ENCODE measurements at places on chromosomes 5 and 9.

DNA sequence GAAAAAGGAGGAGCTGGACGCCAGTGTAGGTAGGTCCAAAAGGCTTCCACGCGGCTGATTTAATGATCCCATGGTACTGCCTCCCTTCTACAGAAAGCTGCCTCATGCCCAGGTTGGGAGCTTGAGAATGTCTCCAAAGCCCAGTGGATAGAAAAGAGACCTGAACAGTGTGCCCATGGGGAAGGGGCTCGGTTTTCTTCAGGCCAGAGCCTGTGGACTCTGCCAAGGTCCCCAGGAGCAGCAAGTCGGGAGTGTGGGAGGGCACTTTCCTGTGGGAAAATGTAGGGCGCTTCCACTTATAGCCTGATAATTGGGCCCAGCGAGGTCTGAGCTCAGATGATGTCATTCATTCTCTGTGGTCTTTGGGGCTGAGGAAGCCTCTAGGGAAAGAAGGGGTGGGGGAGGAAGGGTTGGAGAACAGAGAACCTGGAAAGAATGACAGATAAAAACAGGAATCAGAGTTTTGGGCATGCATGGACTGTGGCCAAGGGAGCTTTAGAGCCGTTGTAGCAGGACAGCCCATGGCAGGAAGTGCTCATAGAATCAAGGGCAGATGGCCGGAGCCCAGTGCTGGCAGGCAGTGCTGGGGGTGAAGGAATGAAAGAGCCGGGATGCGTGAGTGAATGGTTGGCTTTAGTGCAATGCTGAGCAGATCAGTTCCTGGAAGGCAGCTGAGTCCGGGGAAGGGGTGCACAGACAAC lies 42.5 kb upstream of the SH3PXD2B start:
- H3K36me3 ChIP-seq: peaks cover 4% of the 10 kb centered on the region
- no peak for DNase-seq
- H3K4me3 ChIP-seq: no peak overlapping the region
- H3K4me1 ChIP-seq: peaks cover 37% of the 10 kb centered on the region
- H3K27me3 ChIP-seq: peaks cover 38% of the 10 kb centered on the region

DNA sequence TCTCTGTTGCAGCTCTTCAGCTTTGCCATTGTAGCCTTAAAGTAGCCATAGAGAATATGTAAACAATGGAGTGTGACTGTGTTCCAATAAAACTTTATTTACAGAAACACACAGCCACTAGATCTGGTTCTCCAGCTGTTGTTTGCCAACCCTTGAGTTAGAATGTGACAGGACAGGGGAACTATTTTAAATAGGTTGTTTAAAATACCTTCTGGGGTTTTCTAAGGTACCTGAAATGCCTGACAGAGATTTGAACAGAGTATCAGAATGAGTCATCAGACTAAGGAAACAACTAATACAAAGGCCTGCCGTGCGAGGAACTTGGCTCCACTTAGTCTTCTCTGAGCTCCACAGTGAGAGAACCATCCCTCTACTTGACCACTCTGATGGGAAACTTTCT lies 85.4 kb downstream of the HSD17B4 start:
- no peak for DNase-seq
- no peaks in the 10 kb centered on the region for H3K27me3 ChIP-seq
- H3K36me3 ChIP-seq: peaks cover 59% of the 10 kb centered on the region
- no peak overlapping the region for H3K27ac ChIP-seq

GRCh38 chr5:117759849-117760499 lies 1185.4 kb upstream of the SEMA6A start:
- no peaks in the 10 kb centered on the region for H3K36me3 ChIP-seq
- H3K27me3 ChIP-seq: no peaks in the 10 kb centered on the region
- H3K27ac ChIP-seq: no peak overlapping the region

- H3K36me3 ChIP-seq: no peaks in the 10 kb centered on the region
- no peak overlapping the region for H3K4me3 ChIP-seq
- H3K4me1 ChIP-seq: peaks cover 32% of the 10 kb centered on the region
- no peak for DNase-seq
- peak overlapping the region; percentile 83 for H3K27ac ChIP-seq
Measured at GRCh38 chr9:130556396-130557076, 22.8 kb upstream of the FUBP3 start.

DNA sequence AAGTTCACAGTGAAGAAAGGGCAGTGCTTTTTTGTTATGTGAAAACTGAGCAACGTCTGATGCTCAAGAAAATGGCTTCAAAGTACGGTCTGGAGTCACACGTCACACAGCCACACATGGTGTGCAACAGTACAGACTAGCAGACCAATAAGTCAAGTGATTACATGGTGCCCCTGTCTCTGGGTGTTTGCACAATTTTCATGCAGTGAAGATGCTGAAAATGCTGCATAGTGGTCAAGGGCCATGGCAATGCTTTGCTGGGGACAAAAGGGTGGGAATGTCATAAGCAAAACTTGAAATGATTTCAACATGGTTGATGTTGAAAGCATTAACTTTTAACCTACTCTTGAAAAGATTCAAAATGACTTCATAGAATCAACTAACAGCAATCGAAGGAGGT lies 231.2 kb downstream of the EBF1 start:
- H3K36me3 ChIP-seq: no peaks in the 10 kb centered on the region
- H3K4me1 ChIP-seq: peaks cover 59% of the 10 kb centered on the region
- no peak overlapping the region for H3K4me3 ChIP-seq
- H3K27me3 ChIP-seq: no peaks in the 10 kb centered on the region
- no peak overlapping the region for H3K27ac ChIP-seq
- no peak for DNase-seq

DNA sequence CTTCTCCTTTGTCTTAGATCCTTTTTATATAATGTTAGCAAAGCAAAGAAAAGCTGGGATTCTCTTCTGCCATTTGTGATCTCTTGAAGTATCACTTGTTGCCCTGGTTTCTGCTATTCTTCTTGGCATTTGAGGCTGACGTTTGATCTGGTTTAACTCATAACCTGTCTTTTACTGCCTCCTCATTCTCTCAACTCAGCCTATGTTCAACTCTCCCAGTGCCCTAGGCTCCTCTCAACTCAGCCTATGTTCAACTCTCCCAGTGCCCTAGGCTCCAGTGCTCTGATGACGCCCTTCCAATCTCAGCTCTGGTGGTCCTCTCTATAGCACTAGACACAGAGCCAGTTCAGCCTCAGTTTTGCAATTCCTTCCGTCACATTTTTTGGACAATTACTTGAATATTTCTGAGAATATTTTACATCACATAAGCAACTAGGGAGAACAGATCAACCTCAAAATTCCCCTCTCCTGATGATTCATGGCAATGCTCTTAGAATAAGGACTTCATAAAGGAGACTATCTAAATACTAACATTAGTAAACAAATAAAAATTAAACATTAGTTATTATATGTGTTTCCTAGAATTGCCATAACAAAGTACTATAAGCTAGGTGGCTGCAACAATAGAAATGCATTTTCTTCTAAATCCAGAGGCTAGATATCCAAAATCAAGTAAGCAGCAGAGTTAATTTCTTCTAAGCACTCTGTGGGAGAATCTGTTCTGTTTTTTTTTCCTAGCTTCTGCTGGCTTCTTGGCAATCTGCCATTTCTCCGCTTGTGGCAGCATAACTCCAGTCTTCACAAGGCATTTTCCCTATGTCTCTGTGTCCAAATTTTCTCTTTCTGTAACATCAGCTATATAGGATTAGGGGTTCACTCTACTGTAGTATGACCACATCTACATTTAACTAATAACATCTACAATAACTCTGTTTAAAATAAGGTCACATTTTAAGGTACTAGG lies 662.1 kb upstream of the FTMT start:
- H3K4me3 ChIP-seq: no peak overlapping the region
- no peak overlapping the region for H3K27ac ChIP-seq
- no peak for DNase-seq
- H3K4me1 ChIP-seq: no peaks in the 10 kb centered on the region
- peaks cover 3% of the 10 kb centered on the region for H3K27me3 ChIP-seq
- no peaks in the 10 kb centered on the region for H3K36me3 ChIP-seq

GRCh38 chr5:123088031-123088805 lies 823 bp upstream of the PRDM6 start:
- H3K4me3 ChIP-seq: peak overlapping the region; percentile 85
- peaks cover 100% of the 10 kb centered on the region for H3K27me3 ChIP-seq
- peaks cover 76% of the 10 kb centered on the region for H3K4me1 ChIP-seq
- no peak overlapping the region for H3K27ac ChIP-seq
- DNase-seq: peak; percentile 51
- no peaks in the 10 kb centered on the region for H3K36me3 ChIP-seq

GRCh38 chr9:68941780-68942459 lies 72.0 kb downstream of the PRKACG start:
- peaks cover 11% of the 10 kb centered on the region for H3K4me1 ChIP-seq
- no peak overlapping the region for H3K27ac ChIP-seq
- peaks cover 3% of the 10 kb centered on the region for H3K27me3 ChIP-seq
- peaks cover 23% of the 10 kb centered on the region for H3K36me3 ChIP-seq
- DNase-seq: no peak

- H3K4me3 ChIP-seq: no peak overlapping the region
- no peaks in the 10 kb centered on the region for H3K36me3 ChIP-seq
- no peak for DNase-seq
- H3K4me1 ChIP-seq: peaks cover 47% of the 10 kb centered on the region
- H3K27me3 ChIP-seq: peaks cover 11% of the 10 kb centered on the region
Measured at GRCh38 chr9:114484854-114485443, 20.3 kb downstream of the WHRN start.

DNA sequence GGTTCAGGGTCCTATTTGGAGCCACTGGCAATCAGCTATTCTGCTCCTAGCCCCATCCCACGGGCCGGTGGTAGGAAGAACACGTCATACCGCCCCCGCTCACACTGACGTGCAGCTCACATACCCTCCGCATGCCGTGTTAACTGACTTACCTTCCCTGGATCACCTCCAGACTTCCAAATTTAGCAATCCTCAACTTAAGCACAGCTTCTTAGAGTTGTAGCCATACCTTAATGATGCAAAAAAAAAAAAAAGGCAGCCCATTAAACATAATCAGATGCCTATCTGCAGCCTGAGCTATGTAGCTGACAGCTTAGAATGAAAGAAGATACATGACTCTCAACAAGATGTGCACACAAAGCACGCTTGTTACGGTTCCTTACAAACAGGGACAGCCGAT lies 93.0 kb downstream of the IRX2 start:
- H3K27ac ChIP-seq: peak overlapping the region; percentile 75
- no peaks in the 10 kb centered on the region for H3K36me3 ChIP-seq
- peak overlapping the region; percentile 26 for H3K4me3 ChIP-seq

GRCh38 chr5:67066815-67067214 lies 129.8 kb downstream of the CD180 start:
- peaks cover 5% of the 10 kb centered on the region for H3K36me3 ChIP-seq
- H3K4me1 ChIP-seq: peaks cover 15% of the 10 kb centered on the region
- peaks cover 3% of the 10 kb centered on the region for H3K27me3 ChIP-seq
- H3K27ac ChIP-seq: no peak overlapping the region
- no peak for DNase-seq

DNA sequence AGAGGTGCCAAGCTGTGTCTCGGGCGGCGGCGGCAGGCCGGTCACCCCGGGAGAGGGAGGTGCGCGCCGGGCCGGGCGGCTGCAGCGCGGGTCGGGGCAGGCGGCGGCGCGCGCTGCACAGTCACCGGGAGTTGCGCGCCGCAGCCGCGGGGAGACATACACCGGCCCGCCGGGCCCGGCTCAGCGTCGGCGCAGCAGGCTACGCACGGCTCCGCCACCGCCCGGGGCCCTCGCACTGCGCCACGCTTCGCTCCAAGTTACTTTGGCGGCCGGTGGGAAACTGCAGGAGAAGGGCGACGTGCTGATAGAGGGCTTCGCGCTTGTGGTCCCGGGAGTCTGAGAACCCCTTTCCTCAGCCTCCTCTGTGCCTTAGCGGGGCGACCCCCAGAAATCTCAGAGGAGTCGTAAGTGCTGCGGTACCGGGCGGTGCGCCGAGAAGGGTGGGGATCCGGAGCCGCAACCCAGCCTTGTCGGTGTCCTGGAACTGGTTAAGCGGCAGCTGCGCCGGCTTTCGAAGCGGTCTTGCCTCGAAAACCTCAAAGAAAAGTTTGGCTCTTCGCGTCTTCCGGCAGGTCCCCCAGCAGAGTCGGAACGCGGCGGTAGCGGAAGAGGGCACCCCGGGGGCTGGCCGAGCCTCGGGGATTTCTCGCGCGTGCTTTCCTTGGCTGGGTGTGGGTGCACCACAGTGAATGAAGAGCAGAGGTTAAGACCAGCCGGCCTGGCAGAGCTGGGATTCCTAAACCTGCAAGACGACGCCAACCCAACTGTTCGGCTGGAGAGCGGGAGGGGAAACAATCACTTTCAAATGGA lies at the start of gene EFNA5:
Gene EFNA5 (minus strand): TSS at position 6 of the 810 bp plus-strand sequence.
- no peaks in the 10 kb centered on the region for H3K36me3 ChIP-seq
- H3K4me1 ChIP-seq: peaks cover 60% of the 10 kb centered on the region
- peak within 1 kb of the TSS; percentile 95 for H3K27ac ChIP-seq
- H3K27me3 ChIP-seq: no peaks in the 10 kb centered on the region
- H3K4me3 ChIP-seq: peak within 1 kb of the TSS; percentile 94

GRCh38 chr9:114480746-114481435 lies 24.4 kb downstream of the WHRN start:
- H3K4me3 ChIP-seq: no peak overlapping the region
- DNase-seq: no peak
- peak overlapping the region; percentile 37 for H3K27ac ChIP-seq
- peaks cover 15% of the 10 kb centered on the region for H3K27me3 ChIP-seq
- peaks cover 10% of the 10 kb centered on the region for H3K36me3 ChIP-seq
- peaks cover 44% of the 10 kb centered on the region for H3K4me1 ChIP-seq

DNA sequence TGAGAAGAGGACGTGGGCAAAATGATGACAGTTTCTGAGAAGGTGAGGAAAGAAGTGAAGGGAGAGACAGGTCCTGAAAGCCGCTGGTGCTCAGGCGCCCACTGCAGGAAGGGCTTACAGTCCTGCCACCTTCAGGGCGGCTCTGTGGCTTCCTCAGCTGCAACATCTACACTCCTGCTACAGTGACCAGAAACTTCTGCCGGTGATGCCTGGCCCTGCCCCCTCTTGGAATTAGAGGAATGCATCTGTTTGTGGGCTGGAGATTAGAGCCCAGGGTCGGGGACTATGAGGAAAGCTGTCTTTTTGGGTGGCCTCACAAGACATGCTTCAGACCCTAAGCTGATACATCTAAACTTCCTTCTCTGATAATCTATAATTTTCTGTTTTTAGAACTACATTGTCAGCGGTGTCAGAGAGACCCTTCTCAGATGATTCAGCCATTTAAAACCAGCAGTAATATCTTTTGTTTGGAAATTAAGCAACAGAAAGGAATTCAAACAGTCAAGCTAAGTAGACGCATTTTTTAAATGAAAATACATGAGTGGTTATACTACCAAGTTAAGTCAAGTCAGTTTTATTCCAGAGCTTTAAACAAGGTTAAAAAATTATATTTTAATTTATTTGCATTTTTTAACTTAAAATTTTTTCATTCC lies 30.4 kb downstream of the PRDM6 start:
- no peaks in the 10 kb centered on the region for H3K36me3 ChIP-seq
- H3K27me3 ChIP-seq: peaks cover 53% of the 10 kb centered on the region
- H3K27ac ChIP-seq: no peak overlapping the region
- DNase-seq: peak; percentile 42
- peaks cover 31% of the 10 kb centered on the region for H3K4me1 ChIP-seq
- H3K4me3 ChIP-seq: no peak overlapping the region

Measured in nephron progenitor cell (in vitro differentiated cells).